ENCODE measurements at places on chromosomes 6 and 20.

GRCh38 chr6:149112976-149113375, 204.5 kb upstream of the TAB2 start:
- no peak for DNase-seq

DNA sequence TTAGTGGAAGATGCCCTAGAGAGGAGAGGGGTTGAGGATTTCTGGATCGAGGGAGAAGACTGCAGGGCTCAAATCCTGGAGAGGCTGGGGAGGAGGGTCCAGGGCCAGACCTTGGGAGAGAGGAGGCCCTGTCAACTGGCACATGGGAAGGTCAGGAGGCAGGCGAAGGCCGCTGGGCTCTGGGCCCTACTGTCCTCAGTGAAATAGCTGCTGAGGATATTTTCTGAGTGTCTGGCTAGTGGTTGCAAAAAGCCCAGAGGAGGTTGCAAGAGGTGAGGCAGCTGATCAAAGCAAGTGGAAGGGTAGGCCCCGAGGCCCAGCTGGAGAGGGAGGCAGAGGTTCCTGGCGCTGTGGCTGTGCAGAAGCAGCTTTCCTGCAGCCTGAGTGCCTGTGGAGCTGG, 103.4 kb upstream of the MLN start:
- DNase-seq: no peak

DNA sequence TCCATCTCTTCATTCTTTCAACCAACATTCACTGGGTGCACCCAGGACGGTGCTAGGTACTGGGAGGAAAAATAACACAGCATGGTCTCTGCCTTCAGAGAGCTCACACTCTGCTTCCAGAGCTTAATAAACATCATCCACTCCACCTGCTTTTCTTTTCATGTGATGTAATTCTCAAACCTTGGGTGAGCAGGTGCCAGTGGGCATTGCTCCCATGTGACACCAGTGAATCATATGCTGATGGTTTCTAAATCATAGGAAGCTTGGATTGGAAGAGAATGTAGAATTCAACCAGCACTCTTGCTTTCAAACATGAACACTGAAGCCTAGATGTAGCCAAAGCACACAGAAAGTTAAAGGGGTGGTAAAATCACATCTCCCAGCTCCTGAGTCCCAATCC, 189.8 kb downstream of the FOXA2 start:
- no peak for DNase-seq

- no peak for DNase-seq
Measured at GRCh38 chr6:42744351-42744893, 1.5 kb downstream of the TBCC start.

- no peak for DNase-seq
Measured at GRCh38 chr6:87514831-87515230, 42.1 kb downstream of the SLC35A1 start.

DNA sequence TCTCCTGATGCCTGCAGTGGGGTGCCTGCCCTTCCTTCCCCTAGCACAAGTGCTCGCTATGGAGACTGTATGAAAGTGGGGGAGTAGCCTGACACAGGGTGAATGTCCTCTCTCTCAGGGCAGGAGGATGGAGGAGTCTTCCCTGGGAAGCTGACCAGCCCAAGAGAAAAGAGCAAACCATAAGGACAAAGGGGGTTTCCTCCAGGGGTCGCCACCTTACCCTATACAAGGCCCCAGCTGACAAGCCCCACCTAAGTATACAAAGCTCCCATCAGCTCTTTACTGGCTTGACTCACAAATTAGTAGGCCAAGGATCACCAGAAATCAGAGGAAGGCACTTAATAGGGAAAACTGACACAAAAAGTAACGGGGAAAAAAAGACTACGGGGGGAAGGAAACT, 54.1 kb downstream of the PLAGL1 start:
- DNase-seq: no peak

DNA sequence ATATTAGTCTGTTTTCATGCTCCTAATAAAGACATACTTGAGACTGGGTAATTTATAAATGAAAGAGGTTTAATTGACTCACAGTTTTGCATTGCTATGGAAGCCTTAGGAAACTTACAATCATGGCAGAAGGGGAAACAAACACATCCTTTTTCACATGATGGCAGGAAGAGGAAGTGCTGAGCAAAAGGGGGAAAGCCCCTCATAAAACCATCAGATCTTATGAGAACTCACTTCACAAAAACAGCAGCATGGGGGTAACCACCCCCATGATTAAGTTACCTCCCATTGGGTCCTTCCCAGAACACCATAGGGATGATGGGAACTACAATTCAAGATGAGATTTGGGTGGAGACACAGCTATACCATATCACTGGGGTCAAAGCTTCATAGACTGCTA, 254.2 kb downstream of the ERMARD start:
- no peak for DNase-seq

DNA sequence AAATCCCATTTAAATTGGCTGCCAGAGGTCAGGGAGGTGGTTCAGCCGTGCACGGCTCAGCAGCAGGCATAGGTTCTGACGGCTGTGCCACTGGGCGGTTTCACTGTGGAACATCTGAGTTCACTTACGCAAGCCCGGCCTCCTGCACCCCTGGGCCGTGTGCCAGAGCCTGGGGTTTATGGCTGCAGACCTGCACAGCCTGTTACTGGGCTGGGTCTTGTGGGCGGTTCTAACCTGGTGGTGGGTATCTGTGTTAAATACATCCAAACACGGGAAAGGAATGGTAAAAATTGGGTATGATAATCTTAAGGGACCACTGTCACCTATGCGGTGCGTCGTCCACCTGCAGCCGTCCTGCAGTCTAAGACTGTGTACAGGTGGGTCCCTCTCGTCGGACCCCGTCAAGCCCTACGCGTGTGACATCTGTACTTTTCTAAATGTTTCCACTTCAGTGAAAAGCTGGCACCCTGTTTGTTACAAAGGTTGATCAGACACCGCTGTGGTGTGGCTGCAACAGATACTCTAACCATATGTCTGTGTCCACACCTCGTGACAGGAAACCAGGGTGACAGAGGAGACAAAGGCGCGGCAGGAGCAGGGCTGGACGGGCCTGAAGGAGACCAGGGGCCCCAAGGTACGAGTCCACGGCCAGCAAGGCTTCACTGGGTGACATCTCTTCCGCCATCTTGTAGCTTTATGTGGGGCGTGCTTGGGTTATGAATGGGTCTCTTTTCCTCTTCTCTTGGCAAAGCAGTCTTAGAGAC, 21.5 kb downstream of the COL9A3 start:
- no peak for DNase-seq

DNA sequence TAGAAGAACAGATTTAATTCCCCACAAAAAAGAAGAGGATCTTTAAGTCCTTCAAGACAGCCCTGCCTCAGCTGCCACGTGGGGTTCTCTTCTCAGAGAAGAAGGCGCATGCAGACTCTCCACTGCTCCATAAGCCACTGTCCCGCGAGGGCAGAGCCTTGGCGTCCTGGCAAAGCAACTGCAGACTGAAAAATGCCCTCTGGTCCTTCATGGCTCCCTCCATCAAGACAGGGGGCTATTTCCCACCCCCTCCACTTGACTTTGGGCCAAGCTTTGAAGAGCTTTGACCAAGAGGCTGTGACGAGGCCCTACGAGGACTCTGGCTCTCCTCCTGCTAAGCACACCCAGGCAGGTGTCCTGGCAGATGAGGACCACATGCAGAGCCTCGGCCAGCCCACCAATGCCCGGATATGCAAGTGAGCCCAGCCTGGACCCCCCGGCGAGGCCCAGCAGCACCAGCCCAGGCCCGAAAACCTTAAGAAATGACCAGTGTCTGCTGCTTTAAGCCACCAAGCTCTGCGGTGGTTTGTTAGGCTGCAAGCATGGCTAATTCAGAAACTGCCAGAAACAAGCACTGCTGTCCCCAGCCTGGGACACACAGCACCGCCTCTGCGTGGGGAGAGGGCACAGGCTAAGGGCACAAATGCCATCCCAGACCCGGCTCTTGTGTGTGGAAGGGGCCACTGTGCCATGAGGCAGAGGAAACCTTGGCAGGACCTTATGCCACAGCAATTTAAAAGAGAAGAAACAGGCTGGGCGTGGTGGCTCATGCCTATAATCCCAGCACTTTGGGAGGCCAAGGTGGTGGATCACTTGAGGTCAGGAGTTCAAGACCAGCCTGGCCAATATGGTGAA, 16.1 kb downstream of the GMEB2 start:
- no peak for DNase-seq
